ENCODE measurements at places on chromosomes 1 and 21.
A peak's percentile ranks its signal among the peaks of the same experiment; 100 is the strongest.

DNA sequence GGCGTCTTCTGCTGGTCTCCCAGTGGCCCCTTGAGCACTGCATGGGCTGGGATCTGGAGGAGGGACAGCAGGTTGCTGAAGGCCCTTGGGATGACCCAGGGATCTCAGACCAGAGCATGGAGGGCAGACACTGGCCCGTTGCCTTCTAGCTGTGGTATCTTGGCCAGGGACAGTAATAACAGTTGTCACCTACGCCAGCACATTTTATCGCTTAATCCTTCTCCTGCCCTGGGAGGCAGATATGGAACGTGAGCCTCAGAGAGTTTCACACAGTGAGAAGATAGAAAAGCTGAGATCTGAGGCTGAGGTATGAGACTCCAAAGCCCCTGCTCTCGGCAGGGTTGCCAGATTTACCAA lies 40.1 kb upstream of the RD3 start:
- no peak for DNase-seq

- no peak for DNase-seq
Observed at GRCh38 chr21:33856893-33857527, 58.6 kb downstream of the ATP5PO start.

GRCh38 chr1:8641377-8641997 lies 176.0 kb downstream of the RERE start:
- no peak for DNase-seq

DNA sequence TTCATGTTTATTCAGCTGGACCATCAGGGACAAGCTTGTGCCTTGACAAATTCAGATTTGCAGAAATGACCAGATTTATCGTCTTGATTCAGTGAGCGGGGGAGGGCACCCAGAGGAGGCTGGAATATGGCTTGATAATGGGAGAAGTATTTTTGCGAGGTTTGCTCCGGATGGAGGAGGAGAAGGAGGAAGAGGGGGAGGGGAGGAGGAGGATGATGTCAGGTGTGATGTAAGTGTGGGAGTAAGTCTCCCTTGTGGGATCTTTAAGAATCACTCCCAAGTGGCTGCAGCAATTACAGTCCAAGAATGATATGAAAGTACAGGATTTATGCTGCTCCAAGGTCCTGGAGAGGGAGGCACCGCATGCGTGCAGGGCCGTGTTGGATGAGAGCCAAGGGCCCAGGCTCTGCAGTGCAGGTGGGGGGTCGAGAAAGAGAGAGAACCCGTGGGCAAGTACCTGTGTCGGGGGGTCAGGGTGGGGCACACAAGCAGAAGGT lies 5.6 kb upstream of the ZNF496 start:
- no peak for DNase-seq

DNA sequence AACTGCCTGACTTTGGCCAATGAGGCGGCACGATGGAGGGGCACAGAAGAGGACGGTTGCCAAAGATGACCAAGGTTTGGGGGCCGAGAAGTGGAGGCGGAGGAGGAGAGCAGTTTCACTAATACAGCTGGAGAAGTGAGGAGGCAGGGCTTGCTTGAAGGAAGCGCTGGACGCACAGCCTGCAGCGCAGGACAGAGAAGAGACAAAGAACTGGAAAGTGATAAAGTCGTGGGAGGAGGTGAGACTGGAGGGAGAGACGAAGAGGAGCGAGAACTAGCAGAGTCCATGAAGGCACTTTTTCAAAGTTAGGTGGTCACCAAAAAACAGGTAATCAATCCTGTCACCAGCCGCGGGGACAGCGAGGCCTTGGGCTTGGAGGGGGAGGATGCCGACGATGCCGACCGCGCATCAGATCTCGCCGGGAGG lies 771 bp downstream of the PACC1 start:
- no peak for DNase-seq

DNA sequence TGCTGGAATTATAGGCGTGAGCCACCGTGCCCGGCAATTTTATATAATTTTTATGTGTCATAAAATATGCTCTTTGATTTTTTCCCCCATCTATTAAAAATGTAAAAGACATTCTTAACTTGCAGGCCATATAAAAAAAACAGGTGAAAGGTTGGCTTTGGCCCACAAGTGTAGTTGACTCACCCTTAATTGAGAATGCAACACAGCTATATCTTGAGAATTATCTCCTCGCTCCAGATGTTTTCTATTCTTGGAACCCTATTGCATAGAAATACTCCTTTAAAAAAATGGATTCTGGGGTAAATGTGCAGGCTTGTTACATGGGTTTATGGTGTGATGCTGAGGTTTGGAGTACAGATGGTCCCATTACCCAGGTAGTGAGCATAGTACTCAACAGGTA lies 112.0 kb downstream of the ST3GAL3 start:
- no peak for DNase-seq

DNA sequence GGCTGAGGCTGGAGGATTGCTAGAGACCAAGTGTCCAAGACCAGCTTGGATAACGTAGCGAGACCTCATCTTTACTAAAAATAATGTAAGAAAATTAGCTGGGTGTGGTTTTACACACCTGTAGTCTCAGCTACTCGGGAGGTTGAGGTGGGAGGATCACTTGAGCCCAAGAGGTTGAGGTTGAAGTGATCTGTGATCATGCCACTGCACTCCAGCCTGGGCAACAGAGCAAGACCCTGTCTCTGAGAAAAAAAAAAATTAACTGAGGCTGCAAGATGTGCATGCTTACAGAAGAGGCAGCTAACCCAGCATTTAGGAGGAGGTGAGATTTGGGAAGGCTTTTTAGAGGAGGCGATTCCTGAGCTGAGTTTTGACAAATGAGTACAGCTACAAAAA lies 9.5 kb downstream of the AK4 start:
- no peak for DNase-seq

GRCh38 chr1:177925006-177925405 lies 44.9 kb downstream of the SEC16B start:
- DNase-seq: no peak

DNA sequence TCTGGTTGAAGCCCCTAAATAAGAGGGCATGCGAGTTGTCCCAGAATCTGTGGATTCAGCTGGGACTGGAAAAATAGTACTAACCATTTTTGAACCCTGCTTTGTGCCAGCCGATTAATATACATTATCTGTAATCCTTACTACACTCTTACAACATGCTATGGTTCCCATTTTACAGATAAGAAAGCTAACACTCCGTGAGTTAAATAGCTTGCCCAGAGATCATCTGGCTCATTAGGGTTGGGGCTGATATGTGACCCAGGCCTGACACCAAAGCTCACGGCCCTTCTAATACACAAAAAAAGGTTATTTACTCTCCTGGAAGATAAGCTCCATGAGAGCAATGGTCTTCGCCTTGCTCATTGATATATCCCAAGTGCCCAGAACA lies 14.9 kb downstream of the ATP2B4 start:
- DNase-seq: no peak

GRCh38 chr1:13794231-13795187 lies 94.5 kb downstream of the PRDM2 start:
- no peak for DNase-seq

- no peak for DNase-seq
Observed at GRCh38 chr1:225578251-225578977, 74.5 kb downstream of the ENAH start.

- no peak for DNase-seq
Observed at GRCh38 chr1:71269818-71270217, 189.0 kb upstream of the ZRANB2 start.

GRCh38 chr1:87765681-87766070 lies 437.0 kb downstream of the LMO4 start:
- no peak for DNase-seq

DNA sequence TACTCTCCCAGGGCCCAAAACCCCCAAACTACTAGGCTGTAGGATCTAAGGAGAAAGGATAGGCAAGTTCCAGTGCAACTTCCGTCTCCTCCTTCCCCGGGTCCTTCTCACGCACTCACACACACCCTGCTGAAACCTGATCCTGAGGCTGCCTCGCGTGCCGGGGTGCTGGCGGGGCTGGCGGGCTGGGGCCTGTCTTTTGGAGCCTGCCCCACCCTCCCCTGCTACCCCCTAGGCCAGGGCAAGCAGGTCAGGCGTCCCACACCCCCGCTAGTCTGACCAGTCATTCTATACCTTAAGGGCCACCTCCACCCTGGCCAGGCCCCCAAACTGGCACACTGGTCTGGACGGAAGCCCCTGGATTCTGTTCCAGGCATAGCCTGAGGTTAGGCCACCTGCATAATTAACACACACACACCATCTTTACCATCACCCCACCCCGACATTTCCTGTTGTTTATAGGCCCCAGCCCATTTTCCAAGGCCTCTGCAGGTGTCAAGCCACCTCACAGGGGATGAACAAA lies 48.3 kb upstream of the ARTN start:
- no peak for DNase-seq

- DNase-seq: no peak
Observed at GRCh38 chr1:213438339-213438738, 387.3 kb downstream of the RPS6KC1 start.

- DNase-seq: peak; percentile 5
Observed at GRCh38 chr1:224170748-224171478, 12.1 kb upstream of the DEGS1 start.

GRCh38 chr1:54324251-54325140 lies 81.7 kb downstream of the SSBP3 start:
- no peak for DNase-seq

DNA sequence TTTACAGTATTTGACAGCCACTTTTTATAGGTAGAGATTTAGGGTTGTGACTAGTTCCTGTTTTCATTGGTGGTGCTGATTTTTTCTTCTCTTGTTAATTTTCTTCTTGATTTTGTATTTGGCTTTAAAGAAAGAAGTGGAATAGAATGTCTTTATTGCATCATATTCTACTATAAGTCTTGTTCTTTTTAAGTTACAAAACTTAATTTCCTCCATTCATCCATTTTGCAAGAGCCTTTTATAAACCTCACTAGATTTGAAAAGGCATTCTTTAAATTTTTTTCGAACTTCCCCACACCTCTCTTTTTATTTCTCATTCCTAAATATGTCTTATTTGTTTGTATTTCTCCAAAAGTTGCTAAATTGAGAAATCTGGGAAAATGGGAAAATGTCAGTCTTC lies 1368.6 kb upstream of the ADGRL4 start:
- DNase-seq: no peak

- DNase-seq: no peak
Observed at GRCh38 chr21:17679002-17679600, 66.4 kb upstream of the BTG3 start.

GRCh38 chr21:38850277-38850951 lies 44.7 kb downstream of the ETS2 start:
- DNase-seq: no peak

DNA sequence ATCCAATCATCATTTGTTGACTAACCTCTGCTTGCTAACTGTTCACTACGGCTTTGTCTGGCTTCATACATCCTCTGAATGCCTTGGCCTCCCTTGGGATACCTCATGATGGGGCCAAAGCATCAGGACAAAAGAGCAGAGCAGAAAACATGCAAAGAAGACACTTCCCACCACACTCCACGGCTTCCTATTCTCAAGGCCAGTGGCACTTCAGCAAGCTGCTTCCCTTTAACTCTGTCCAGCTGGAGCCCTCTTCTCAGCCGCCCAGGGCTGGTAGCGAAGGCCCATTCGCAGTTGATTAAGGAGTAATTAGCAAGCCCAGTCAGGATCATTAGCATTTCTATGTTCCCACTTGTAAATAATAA lies 224.3 kb upstream of the FGGY start:
- no peak for DNase-seq

GRCh38 chr1:81327103-81327710 lies 473.5 kb upstream of the ADGRL2 start:
- no peak for DNase-seq

GRCh38 chr1:81113688-81114087 lies 687.0 kb upstream of the ADGRL2 start:
- DNase-seq: no peak

GRCh38 chr1:221458447-221459156 lies 283.3 kb downstream of the DUSP10 start:
- no peak for DNase-seq

DNA sequence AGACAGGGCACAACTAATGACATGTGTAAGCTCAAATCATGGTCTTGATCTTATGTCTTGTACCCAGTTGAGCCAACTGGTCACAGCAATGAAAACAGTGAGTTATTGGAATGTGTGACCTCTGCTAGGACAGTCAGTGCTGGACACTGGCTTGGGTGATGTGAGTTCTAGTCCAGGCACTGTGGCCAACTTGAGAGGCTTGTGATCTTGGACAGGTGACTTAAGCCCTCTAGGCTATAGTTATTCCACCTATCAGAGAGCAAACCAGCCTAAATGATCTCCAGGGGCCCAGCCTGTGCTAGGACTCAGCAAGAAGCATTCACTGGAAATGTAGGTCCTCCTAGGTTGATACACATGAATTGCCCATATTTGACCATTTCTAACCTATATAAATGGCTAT lies 1.1 kb downstream of the KCNE2 start:
- no peak for DNase-seq

GRCh38 chr21:28280611-28281010 lies 712.1 kb downstream of the LTN1 start:
- DNase-seq: no peak

- DNase-seq: no peak
Observed at GRCh38 chr1:230288641-230289349, 137.3 kb downstream of the PGBD5 start.

DNA sequence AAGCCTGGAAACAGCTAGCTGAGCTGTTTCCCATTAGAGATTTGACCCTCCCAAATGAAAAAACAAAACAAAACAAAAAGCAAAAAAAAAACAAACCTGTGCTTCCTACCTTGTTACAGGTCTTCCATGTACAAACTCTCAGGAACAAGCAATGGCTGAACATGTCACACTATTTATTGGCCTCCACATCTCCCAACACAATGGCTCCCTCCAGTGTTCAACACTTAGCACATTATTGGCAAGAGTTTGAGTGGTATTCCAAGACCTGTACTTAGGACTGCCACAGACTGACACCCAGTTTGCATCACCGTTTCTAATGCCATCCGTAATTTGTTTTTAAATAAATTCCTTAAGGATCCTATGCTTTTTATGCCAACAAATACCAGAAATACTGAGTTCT lies 195.0 kb upstream of the OLFM3 start:
- no peak for DNase-seq

- DNase-seq: no peak
Observed at GRCh38 chr1:97170300-97170699, 448.7 kb downstream of the PTBP2 start.

DNA sequence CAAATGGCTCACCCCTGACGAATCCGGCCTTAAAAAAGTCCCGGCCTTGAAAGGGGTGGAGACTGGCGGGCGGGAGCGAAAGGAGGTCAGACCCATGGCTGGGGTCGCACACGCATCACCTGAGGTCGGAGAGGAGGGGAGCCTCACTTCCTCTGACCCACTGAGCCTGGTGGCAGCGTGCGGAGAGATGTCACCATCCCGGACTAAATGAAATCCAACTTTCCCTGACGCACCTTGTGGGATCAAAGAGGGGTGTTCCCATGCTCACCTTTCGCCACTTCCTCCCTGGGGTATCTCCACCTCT lies 709 bp upstream of the SLC41A1 start:
- no peak for DNase-seq

Measured in stimulated activated CD8-positive, alpha-beta memory T cell treated with anti-CD3 and anti-CD28 coated beads, Interleukin-4, amount 100 ng/mL, for 1 hour (primary cell).